Right cardiac atrium (tissue), 5 donors: ENCODE measurements at places on chromosomes 1 and 21. TPM values are rescaled to one million over a fixed set of nuclear protein-coding genes. Genes with fewer than 3 reads are reported as not detected.

DNA sequence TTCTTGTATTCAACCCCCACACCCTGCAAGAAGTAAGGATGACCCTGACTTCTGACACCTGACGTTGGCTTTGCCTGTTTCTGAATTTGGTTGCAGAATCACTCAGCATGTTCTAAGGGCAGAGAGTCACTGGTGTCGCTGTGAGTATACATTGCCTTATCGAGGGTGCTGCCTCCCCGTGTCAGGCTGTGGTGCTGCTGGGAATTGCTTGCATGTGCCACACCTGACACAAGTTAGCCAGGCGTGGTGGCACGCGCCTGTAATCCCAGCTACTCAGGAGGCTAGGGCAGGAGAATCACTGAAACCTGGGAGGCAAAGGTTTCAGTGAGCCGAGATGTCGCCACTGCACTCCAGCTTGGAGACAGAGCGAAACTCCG is 45.9 kb downstream of the WDR4 start:
- peak; percentile 39 for DNase-seq

- no peak for DNase-seq
These were observed 2.3 kb downstream of the COQ8A start for GRCh38 chr1:226942392-226942791.

- peak; percentile 47 for DNase-seq
These were observed 111.7 kb downstream of the GLUL start for GRCh38 chr1:182279724-182280503.

- no peak for DNase-seq
These were observed 43.3 kb downstream of the PAX7 start for GRCh38 chr1:18673976-18674375.

FCRL6 gene
- not detected for total RNA-seq

TFAP2E gene
- total RNA-seq, result 0.25 TPM

- DNase-seq, result no peak
These were observed 46.1 kb downstream of the ADAMTS1 start for GRCh38 chr21:26798856-26799751.

DNA sequence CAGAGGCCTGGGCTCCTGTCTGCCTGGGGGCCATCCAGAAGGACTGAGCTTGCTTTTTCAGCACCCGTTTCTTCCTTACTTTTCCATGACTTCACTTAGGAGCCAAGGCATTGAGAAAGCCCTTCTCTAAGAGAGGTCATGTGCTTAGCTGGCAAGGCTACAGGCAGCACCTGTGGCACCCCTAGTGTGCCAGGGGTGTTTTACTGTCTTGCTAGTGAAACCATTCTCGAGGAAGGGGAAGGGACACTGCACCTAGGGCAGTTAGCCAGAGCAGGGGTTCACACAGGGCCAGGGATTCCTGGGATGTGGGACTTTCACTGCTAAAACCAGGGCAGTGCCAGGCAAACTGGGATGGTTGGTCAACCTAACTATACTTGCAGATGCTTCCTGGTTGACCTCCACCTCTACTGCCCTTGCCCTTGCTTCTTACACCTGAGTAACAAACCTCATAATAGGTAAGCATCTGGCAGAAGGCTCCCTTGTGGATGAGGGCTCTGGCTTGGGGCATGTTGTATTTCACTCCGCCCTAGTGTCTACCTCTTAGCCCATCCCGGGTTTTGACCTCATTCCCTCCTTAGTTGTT is 69.2 kb downstream of the NOS1AP start:
- no peak for DNase-seq

- no peak for DNase-seq
These were observed 165.6 kb downstream of the DSCAM start for GRCh38 chr21:40681164-40681859.

WDR64 gene
- not detected for total RNA-seq

- DNase-seq, result no peak
These were observed 110.8 kb upstream of the ADGRL4 start for GRCh38 chr1:79117376-79117775.

GRCh38 chr1:20630729-20631128 is 2.5 kb upstream of the PINK1 start:
- no peak for DNase-seq

GRCh38 chr1:4553761-4554160 is 100.6 kb upstream of the AJAP1 start:
- DNase-seq, result no peak

DNA sequence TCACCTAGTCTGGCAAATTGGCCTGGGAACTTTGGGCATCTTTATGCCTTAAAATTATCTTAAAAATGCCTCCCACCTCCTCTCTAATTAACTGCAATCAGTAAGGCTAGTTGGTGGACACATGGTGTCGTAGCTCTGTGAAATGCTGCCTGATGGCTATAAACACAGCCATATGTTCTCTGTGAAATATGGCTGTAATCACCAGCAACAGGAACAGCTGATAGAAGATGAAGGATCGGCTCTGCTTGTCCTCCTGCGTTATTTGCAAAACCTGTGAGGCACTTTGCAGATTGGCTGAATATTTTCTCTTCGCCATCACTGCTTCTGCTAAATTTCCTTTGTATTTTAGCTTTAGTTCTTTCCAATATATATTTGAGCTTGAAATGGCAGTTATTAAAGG is 419.6 kb downstream of the RWDD3 start:
- DNase-seq, result no peak

- DNase-seq, result no peak
These were observed 13.9 kb upstream of the LY9 start for GRCh38 chr1:160781914-160782689.

- no peak for DNase-seq
These were observed 171.9 kb upstream of the BEND5 start for GRCh38 chr1:48948562-48948961.

GRCh38 chr1:3788756-3789420 is 7.4 kb downstream of the LRRC47 start:
- peak; percentile 35 for DNase-seq

SPRR4 gene
- not detected for total RNA-seq

MSH4 gene
- 0.43 TPM for total RNA-seq

DNA sequence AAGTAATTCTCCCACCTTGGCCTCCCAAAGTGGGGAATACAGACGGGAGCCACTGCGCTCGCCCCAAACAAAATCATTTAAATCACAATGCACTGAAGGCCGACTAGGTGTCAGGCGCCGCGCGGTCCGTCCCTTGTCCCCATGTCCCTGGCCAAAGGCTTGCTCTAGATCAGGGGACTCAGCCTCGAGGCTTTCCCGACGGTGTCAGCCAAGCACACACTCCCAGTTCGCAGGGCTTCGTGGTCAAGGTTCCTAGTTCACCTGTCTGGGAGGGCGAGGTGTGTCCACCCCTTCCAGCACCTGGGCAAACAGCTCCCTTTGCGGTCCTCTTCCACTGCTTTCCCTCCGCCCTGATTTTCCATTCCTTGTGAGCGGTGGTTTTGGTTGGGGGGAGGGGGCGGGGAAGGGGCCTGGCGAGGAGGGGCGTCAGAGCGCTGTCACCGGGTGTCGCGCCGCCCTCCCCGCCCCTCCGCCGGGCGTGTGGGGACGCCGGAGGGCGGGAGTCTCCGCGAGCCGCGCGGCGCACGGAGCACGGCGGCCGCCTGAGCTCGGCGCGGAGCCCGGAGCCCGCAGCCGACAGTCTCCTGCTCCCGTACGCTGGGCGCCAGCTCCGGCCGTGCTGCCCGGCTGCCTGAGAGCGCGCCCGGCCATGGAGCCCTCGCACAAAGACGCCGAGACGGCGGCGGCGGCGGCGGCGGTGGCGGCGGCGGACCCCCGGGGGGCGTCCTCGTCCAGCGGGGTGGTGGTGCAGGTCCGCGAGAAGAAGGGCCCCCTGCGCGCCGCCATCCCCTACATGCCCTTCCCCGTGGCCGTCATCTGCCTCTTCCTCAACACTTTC is at the start of gene STUM:
TSS of gene STUM (plus strand) at position 509 of the 838 bp plus-strand sequence. CDS start at position 650, 141 bp downstream.
- DNase-seq, result peak; percentile 78

DNA sequence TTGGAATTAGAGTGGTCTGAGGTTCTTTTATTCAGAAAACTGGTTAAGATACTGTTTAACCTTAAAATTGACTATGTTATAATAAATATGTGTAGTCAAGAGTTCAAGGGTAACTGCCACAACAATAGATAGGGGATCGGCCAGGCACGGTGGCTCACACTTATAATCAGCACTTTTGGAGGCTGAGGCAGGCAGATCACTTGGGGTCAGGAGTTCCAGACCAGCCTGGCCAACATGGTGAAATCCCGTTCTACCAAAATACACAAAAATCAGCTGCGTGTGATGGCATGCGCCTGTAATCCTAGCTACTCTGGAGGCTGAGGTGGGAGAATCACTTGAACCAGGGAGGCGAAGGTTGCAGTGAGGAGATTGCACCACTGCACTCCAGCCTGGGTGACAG is 39.5 kb downstream of the PDC start:
- no peak for DNase-seq

DNA sequence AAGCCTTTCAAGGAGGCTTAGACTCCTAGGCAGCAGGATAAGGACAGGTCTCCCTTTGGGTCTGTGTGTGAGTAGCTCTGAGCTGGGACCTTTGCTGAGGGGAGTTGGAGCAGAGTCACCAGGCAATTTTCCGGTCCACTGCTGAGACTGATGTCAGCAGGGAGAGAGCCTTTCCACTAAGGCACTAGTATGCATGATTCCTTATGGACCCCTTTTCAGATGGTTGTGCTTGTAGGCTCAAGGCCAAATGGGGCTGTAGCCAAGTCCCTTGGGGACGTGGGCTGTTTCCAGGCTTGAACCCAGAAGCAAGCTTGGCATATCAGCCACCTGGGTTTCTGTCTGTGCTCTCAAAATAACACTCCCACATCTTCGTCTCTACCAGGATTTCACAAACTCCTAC is 73.0 kb downstream of the CCDC18 start:
- DNase-seq, result no peak

HES5 gene
- total RNA-seq, result 0.94 TPM

DNA sequence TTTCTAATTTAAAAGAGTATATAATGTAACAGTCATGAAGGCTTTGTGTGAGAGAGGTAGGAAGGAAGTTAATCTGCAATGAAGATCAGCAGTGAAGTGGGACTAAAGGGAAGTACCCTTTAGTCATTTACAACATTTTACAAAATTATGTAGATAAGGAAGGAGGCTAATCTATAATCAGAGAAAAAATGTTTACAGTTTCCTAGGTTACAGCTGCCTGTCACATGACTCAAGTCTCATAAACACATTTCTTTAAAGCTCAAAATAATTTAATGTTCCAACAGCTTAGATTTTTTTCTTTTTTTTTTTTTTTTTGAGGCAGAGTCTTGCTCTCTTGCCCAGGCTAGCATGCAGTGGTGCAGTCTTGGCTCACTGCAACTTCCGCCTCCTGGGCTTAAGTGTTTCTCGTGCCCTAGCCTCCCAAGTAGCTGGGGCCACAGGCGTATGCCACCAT is 26.2 kb upstream of the CAP1 start:
- no peak for DNase-seq

DNA sequence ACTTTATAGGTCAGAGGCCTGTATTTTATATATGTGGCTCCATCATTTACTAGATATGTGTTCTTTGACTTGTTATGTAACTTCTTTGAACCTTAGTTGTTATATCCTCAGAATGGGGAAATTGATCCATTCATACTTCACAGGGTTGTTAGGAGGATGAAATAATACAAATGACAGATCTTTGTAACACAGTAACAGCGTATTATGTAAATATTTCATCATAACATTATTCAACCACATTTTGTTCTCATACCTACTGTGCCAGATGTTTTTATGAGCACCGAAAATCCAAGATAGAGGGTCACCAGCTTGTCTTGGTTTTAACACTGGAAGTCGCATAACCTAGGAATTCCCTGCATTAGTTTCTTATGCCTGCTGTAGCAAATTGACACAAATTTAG is 3.3 kb downstream of the SUCO start:
- DNase-seq, result no peak

CD1E gene
- not detected for total RNA-seq

DNA sequence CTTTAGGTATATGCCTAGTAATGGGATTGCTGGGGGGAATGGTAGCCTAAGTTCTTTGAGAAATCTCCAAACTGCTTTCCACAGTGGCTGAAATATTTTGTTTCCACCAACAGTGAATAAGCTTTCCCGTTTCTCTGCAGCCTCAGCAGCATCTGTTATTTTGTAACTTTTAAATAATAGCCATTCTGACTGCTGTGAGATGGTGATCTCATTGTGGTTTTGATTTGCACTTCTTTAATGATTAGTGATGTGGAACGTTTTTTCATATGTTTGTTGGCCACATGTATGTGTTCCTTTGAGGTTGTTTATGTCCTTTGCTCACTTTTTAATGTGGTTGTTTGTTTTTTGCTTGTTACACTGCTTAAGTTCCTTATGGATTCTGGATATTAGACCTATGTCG is 237.4 kb downstream of the CENPF start:
- DNase-seq, result no peak

- no peak for DNase-seq
These were observed 12.4 kb downstream of the CDA start for GRCh38 chr1:20601129-20601825.

EDARADD gene
- 0.37 TPM for total RNA-seq

CGN gene
- total RNA-seq, result 0.32 TPM

GRCh38 chr21:39867198-39867650 is at the start of gene PCP4:
TSS of gene PCP4 (plus strand) at chr21:39867438. CDS start at chr21:39867502, 64 bp downstream.
- no peak for DNase-seq

GRCh38 chr1:177171536-177172123 is 872 bp downstream of the BRINP2 start:
- DNase-seq, result no peak

DNA sequence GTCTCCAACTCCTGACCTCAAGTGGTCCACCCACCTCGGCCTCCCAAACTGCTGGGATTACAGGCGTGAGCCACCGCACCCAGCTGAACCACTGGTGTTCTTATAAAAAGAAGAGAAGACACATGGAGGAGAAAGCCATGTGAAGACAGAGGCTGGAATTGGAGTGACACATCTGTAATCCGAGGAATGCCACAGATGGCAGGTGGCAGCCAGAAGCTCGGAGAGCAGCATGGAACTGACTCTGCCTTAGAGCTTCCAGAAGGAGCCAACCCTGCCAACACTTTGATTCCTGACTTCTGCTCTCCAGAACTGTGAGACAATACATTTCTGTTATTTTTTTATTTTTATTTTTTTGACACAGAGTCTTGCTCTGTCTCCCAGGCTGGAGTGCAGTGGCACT is 59.0 kb upstream of the ATP2B4 start:
- no peak for DNase-seq

GRCh38 chr1:245810789-245811337 is 656.1 kb downstream of the KIF26B start:
- no peak for DNase-seq

OR6Y1 gene
- not detected for total RNA-seq

GRCh38 chr1:40155135-40155534 is 6.1 kb upstream of the RLF start:
- DNase-seq, result no peak
